ENCODE measurements at places on chromosomes 12 and 14.

DNA sequence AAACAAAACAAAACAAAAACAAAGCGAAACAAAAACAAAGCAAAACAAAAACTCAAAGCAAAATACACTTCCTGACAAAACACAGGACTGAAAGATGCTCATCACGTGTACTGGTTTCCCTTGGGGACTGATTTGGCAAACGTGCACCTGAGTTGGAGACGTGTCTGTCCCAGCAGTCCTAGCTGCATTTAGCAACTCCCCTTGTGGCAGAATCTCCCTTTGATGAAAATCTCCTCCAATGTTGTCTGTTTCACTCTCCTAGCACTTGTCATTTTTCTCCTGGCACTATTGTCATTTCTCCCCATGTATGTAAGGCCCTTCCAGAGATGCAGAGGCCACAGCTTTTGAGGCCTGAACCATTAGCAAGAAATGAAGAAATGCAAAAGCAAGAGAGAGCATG lies 6.8 kb upstream of the SLC24A4 start:
- DNase-seq, result no peak

GRCh38 chr12:93591137-93591868 lies 18.8 kb downstream of the SOCS2 start:
- DNase-seq, result peak; percentile 93

DNA sequence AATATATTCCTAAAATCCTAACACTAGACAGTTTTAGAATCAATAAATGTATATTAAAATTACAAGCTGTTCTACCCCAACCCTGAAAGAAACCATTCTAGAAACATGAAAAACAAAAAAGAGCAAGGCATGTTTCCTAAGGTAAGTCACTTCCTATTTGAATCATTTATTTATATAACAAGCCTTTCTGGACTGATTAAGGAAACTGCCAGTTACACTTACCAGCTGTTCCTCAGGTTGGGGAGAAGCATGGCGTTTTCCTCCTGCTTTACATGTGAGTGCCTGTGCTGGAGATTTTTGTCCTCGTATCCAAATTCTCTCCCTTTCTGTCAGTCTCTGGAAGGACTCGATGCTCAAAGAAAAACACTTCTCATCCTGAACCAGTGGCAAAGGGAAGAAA lies 183.3 kb downstream of the EFCAB11 start:
- DNase-seq, result no peak

GRCh38 chr14:101665478-101666078 lies 95.9 kb upstream of the PPP2R5C start:
- peak; percentile 46 for DNase-seq

GRCh38 chr14:24058260-24058950 lies 6.6 kb downstream of the CARMIL3 start:
- peak; percentile 91 for DNase-seq

DNA sequence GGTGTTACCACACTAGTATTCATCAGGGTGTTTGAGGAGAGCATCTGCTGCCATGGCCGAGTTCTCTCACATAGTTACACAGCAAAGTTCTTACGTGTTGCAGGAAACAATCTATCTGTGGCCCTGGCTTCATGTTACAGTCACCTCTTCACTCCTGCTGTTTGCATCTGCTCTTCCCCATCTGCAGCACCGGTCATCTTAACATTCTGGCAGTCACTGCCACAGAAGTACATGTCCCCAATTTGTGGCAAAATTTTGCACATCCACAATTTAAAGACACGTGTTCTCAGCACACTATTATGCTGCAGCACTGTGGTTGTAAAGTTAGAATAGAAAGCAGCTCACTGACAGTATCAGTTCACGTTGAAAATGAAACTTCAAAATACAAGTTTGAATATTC lies 23.2 kb downstream of the MAPK1IP1L start:
- DNase-seq, result no peak

DNA sequence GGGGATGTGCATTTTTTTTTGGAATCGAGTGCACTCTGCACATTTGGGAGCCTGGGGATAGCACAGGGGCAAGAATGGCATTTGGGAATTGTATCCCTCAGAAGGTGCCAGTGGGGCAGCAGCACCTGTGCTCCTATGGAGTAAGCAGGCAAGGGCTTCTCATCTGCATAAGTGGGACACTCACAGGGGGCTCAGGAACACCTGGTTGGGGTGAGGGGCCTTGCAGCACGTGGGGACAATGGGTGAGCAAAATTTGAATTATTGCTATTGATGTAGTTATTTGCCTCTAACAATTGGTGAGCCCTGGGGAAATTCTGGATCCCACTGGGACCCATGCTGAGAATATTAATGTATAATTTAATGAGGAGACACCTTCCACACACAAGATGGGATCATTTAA lies 274.2 kb downstream of the TTC6 start:
- no peak for DNase-seq

DNA sequence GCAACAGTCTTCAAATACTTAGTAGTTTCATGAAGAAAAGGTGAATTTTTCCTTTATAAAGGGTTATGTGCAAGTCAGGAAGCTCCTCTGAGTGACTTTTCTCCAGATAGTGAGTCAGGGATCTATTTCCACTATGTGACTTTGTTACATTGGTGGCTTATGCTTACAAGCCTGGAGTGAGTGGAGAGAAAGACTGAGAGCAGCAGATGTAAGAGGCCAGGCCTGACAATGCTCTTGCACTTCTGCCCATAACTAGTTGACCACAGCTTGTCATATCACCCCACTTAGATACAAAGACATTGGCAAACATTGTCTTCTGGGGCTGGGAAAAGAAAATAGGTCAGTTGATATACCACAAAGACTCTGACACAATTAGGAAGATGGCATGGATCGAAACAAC lies 236.5 kb downstream of the PDZRN4 start:
- no peak for DNase-seq

DNA sequence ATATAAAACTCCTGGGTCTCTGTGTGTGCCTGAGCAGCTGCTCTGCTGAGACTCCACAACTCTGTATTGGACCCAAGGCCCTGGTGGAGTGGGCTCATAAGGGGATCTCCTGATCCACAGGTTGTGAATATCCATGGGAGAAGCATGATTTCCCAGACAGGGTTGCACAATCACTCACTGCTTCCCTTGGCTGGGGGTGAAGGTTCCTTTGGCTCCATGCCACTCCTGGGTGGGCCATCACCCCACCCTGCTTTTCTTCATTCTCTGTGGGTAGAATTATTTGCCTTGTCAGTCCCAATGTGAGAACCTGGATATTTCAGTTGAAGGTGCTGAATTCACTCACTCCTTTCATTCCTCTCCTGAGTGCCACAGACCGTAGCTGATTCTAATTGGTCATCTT lies 205.2 kb upstream of the TMEM260 start:
- no peak for DNase-seq

- no peak for DNase-seq
Measured at GRCh38 chr12:119239040-119239439, 60.3 kb downstream of the HSPB8 start.

- DNase-seq, result no peak
Measured at GRCh38 chr12:106519607-106520021, 63.2 kb upstream of the RFX4 start.

DNA sequence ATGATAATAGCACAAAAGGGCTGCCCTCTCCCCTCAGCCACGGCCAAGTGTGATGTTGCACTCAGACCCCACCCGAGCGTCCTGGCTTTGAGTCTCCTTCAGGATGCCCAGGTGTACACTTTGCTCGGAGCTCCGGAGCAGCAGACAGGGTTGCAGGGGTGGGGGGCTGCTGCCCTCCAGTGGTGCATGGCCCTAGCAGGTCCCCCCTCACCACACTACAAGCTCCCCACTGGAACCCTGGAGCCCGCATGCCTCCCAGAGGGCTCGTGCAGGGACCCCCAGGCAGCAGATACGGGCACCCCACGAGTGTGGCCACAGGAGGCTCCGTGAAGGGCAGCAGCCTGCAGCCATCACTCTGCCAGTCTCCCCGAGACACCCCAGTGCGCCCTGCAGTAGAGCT lies 69.9 kb upstream of the C14orf180 start:
- no peak for DNase-seq

GRCh38 chr12:127675936-127676335 lies 591.0 kb upstream of the TMEM132C start:
- no peak for DNase-seq

DNA sequence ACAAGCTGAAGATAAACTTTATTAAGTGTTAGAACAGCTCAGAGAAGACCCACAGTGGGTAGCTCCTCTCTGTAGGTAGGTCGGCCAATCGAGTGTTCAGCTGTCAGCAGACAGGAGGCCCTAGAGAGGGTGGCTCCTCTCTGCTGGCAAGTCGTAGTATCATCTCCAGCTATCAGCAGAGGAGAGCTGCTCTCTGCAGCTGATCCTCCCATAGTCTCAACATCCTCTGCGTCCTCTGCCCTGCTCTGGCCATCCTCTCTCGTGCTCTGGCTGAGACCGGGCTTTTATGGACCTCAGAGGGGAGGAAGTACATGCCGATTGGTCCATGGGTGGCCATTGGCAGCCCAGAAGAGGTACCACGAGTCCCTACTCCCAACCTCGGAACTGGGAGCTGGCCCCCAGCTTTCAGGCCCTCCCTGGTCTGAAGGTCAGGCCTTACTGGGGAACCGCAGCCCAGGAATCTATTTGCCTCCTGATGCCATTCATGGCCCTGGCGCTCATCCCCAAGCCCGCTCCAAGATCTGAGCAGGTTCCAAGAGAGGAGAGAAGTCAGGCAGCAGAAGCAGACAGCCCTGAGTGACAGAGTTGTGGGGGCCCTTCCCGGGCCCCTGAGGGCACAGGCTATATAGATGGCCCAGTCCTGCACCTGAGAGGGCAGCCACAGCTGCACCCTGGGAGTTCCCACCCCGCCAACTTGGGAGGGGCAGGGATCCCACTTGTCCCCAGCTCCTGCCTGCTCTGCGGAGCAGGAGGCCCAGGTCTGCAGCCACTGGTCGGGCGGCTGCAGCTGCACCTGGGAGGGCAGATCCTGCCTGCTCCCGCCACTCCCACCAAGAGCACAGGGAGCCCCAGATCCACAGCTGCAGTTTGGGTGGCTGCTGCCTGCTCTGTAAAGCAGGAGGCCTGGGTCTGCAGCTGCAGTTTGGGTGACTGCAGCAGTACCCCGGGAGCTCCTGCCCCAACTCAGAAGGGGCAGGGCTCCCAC lies 3.5 kb upstream of the PWP1 start:
- DNase-seq, result no peak

DNA sequence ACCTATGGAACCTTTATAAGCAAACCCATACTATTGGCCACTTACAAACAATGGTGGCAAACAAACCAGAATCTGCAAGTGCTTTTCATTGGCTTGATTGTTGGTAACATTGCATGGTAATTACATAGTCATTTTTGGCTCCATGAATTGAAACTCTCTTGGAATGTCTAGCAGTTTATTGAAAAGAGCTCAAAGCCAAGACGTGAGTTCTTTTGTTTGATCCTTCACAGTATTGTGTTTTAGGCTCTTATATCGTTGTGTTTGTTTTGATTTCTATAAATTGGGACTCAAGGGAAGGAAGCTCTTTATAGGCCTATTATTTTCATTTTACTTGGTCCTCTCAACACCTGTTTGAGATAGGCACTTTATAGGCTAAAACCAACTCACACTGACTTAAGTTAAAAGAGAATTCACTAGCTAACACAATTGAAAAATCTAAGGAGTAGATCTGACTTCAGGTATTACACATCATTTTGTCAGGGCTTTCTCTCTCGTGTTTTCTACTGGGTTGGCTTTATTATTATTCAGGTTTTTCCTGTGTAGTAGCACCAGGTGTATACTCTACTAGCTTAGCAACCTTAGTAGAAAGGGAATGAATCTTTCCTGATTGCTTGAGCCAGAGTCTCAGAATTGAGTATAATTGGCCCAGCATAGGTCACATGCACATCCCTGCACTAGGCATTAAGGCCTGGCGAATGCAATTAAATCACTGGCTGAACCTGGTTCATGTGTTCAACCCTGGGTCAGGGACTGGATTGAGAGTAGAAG lies 341.4 kb downstream of the RAD51B start:
- no peak for DNase-seq

- peak; percentile 31 for DNase-seq
Measured at GRCh38 chr12:127559349-127560040, 707.5 kb upstream of the TMEM132C start.

DNA sequence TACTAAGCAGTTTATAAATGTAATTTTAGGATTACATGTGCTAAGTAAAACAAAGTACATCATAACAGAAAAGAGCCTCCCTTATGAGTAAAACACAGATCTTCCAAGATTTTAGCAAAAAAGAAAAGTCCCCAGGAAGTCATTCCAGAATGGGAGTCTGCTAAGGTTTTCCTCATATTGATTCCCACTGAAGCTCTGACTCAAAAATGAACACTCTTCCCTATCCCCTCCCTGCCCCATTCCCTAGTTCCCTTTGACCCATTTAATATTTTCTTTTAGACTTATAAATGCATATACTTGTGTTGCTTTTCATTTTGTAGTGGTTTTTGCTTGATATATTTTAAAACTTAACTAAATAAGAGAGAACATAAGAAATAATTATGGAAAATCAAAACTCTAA lies 40.1 kb downstream of the PTGER2 start:
- DNase-seq, result no peak

DNA sequence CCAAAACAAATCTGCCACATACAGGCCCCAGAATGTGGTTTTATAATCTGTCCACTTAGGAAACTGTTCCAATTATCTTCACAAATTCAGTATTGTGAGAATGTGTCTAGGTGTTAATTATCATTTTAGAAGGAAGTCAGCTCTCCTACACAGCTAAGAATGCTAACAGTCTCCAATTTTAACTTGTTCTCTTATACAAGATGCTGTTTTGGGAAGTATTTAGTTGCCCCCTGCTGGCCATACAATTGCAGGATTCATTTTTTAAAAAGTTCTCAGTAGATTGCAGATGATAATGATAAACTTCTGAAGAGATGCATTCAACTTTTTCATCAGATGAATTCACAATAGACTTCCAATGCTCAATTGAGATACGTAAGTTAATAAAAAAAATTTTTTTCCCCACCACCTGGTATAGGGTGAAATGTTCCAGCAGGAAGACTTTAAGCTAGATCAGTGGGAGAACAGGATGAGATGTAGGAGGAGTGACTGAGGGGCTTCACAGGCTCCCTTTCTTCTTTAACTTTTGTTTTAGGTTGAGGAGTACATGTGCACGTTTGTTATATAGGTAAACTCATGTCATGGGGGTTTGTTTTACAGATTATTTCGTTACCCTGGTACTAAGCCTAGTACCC lies 27.3 kb upstream of the OSBPL8 start:
- peak; percentile 67 for DNase-seq

DNA sequence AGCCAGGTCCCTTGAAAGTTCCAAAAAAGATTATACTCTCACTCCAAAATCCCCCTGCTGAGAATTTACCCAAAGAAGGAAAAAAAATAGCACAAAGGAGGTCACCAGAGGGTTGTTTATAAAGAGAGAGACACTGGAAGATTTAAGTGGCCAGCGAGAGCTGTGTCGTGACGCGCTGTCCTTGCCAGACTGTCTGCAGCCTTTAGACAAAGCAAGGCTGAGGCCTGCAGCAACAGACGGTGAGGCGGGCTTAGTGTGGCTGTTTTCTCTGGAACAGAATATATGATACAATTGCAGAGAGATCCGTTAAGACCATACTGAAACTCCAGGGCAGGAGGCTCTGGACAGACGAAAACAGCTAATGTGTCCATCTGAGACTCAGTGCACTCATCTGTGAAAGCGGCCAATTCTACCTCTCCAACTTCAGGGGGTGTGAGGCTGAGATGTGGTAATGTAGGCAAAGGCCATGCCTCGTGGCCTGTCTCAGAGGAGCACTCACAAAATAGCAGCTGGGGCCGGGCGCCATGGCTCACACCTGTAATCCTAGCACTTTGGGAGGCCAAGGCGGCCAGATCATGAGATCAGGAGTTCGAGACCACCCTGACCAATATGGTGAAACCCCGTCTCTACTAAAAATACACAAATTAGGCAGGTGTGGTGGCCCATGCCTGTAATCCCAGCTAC lies 36.2 kb downstream of the ANAPC7 start:
- DNase-seq, result no peak

GRCh38 chr14:101654051-101654450 lies 92.8 kb downstream of the DIO3 start:
- DNase-seq, result no peak

GRCh38 chr12:103836345-103836744 lies 4.7 kb downstream of the NT5DC3 start:
- DNase-seq, result no peak

All from suppressor macrophage treated with lipopolysaccharide for 4 hours (primary cell).